ENCODE measurements at places on chromosomes 4 and X. TPM values are rescaled to one million over a fixed set of nuclear protein-coding genes. Genes with fewer than 3 reads are reported as not detected.

DNA sequence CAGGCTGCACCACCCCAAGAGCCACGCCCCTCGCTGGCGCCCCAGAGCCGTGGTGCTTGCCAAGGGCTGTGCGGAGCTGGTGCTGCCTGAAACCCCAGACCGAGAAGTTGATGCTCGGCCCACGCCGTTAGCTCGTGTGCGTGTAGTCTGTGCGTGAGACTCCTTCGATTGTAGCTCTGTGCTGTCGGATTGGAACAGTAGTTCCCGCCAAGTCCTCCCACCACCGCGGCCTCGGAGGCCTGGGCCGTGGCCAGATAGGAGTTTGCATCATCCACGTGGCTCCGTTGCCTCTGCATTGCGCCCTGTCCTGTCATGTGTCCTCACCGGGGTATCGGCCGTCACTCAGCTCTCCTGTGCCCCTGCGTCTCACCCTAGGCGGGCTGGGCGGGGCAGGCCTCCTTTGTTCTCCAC is 24.2 kb downstream of the TNIP2 start:
- peak overlapping the region; percentile 35 for H3K27ac ChIP-seq
- no peak for DNase-seq
- H3K27me3 ChIP-seq = no peaks in the 10 kb centered on the region
- H3K4me3 ChIP-seq = no peak overlapping the region
- peaks cover 21% of the 10 kb centered on the region for H3K36me3 ChIP-seq
- peaks cover 12% of the 10 kb centered on the region for H3K4me1 ChIP-seq

- peaks cover 17% of the 10 kb centered on the region for H3K27me3 ChIP-seq
- DNase-seq = peak; percentile 16
- H3K4me3 ChIP-seq = no peak overlapping the region
- H3K36me3 ChIP-seq = peaks cover 5% of the 10 kb centered on the region
- H3K4me1 ChIP-seq = no peaks in the 10 kb centered on the region
These were observed 27.2 kb upstream of the SEC24B start for GRCh38 chr4:109406337-109406931.

- no peaks in the 10 kb centered on the region for H3K27me3 ChIP-seq
- no peaks in the 10 kb centered on the region for H3K36me3 ChIP-seq
- H3K4me3 ChIP-seq = no peak overlapping the region
- no peak for DNase-seq
- H3K27ac ChIP-seq = no peak overlapping the region
These were observed 172.2 kb upstream of the TLL1 start for GRCh38 chr4:165700855-165701254.

DNA sequence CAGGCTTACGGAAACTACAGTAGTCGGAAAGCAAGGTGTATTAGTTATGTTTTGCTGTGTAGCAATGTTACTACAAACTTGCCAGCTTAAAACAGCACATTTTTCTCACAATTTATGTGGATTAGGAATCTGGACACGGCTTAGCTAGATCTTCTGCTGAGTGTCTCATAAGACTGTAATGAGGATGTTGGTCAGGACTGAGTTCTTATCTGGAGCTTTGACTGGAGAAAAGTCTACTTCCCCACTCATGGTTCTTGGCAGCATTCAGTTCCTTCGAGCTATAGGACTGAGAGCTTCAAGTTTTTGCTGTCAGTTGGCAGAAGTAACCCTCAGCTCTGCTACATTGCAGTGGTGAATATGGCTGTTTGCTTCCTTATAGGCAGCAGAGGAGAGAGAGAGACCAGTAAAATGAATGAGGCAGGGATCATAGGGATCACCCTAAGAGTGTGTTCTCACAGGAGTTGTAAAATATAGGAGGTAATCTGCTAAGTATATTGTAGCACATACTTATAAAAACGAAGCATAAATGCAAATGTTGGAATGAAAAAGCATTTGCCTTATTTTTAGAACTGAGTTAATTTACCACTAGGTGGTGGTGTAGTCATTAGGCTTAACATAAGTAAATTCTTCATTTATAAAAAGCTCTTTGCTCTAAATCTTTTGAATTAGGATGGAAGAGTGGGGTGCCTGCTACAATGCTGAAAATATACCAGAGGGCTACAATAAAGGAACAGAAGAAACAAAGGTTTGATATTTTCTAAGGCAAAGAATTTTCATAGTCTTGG is 38.6 kb downstream of the ALG13 start:
- no peaks in the 10 kb centered on the region for H3K4me1 ChIP-seq
- H3K27me3 ChIP-seq = no peaks in the 10 kb centered on the region
- no peak overlapping the region for H3K4me3 ChIP-seq
- no peaks in the 10 kb centered on the region for H3K36me3 ChIP-seq
- peak overlapping the region; percentile 5 for H3K27ac ChIP-seq
- no peak for DNase-seq

GRCh38 chrX:140503714-140504351 is 1.0 kb downstream of the SOX3 start:
- H3K4me1 ChIP-seq = no peaks in the 10 kb centered on the region
- H3K36me3 ChIP-seq = no peaks in the 10 kb centered on the region
- DNase-seq = no peak
- no peak overlapping the region for H3K27ac ChIP-seq
- H3K4me3 ChIP-seq = no peak overlapping the region

DNA sequence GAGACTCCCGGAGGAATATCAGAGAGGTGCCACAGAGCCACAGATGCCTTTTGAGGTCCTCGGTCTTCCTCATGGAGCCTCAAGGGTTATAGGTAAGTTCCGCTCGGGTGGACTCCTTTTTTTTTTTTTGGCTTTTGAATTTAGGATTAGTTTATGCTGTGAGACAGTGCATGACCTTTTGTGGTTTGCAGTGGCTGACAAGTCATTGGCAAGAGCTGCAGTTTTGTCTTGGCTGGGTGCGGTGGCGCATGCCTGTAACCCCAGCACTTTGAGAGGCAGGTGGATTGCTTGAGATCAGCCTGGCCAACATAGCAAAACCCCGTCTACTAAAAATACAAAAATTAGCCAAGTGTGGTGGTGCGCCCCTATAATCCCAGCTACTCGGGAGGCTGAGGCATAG is 4.5 kb upstream of the GRSF1 start:
- peak overlapping the region; percentile 67 for H3K27ac ChIP-seq
- H3K4me1 ChIP-seq = peaks cover 21% of the 10 kb centered on the region
- DNase-seq = peak; percentile 43
- H3K27me3 ChIP-seq = no peaks in the 10 kb centered on the region
- no peaks in the 10 kb centered on the region for H3K36me3 ChIP-seq
- peak overlapping the region; percentile 50 for H3K4me3 ChIP-seq

DNA sequence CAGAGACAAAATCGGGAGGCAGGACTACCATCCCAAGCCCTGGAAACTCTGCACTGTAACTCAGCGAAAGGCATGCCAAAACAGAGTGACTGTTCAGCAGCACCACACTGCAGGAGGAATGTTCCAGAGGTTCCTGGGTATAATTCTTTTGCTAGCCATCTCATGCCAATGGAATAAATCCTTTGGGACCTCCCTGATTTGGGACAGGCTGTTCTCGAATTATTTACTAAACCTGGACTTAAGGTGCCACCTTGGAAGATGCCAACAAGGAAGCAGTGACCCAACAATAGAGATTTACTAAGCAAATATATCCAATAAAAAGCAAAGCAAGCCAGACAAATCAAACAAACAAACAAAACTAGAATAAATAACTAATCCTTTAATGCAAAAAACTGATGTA is 9.3 kb downstream of the AADAT start:
- peaks cover 9% of the 10 kb centered on the region for H3K27me3 ChIP-seq
- no peak for DNase-seq
- no peak overlapping the region for H3K27ac ChIP-seq
- no peaks in the 10 kb centered on the region for H3K4me1 ChIP-seq
- no peak overlapping the region for H3K4me3 ChIP-seq

DNA sequence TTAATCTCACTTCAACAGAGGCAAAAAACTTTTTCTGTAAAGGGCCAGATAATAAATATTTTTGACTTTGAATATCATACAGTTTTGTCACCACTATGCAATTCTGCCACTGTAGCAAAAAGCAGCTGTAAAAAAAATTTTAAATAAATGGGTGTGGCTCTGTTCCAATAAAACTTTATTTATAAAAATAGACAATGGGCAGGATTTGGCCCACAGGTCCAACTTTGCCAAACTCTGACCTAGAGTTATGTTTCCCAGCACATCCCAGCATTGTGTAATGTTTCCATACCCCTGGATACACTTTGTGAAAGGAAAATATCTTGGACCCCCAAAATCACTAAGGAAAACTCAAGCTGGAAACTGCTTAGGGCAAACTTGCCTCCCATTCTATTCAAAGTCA is 94.9 kb upstream of the USP38 start:
- no peak for DNase-seq
- peaks cover 4% of the 10 kb centered on the region for H3K27me3 ChIP-seq
- no peak overlapping the region for H3K4me3 ChIP-seq
- no peak overlapping the region for H3K27ac ChIP-seq

- no peak overlapping the region for H3K4me3 ChIP-seq
- H3K27ac ChIP-seq = no peak overlapping the region
- peak; percentile 7 for DNase-seq
- H3K4me1 ChIP-seq = peaks cover 2% of the 10 kb centered on the region
These were observed 50.0 kb downstream of the COX18 start for GRCh38 chr4:73019462-73020047.

- H3K27me3 ChIP-seq = no peaks in the 10 kb centered on the region
- H3K36me3 ChIP-seq = peaks cover 4% of the 10 kb centered on the region
- no peak for DNase-seq
- no peaks in the 10 kb centered on the region for H3K4me1 ChIP-seq
- no peak overlapping the region for H3K4me3 ChIP-seq
These were observed 88.2 kb downstream of the ABCB7 start for GRCh38 chrX:75067931-75068330.

- no peaks in the 10 kb centered on the region for H3K4me1 ChIP-seq
- no peaks in the 10 kb centered on the region for H3K27me3 ChIP-seq
- no peak for DNase-seq
- H3K36me3 ChIP-seq = no peaks in the 10 kb centered on the region
- H3K4me3 ChIP-seq = no peak overlapping the region
These were observed 80.8 kb upstream of the RPS6KA3 start for GRCh38 chrX:20347481-20347880.

DNA sequence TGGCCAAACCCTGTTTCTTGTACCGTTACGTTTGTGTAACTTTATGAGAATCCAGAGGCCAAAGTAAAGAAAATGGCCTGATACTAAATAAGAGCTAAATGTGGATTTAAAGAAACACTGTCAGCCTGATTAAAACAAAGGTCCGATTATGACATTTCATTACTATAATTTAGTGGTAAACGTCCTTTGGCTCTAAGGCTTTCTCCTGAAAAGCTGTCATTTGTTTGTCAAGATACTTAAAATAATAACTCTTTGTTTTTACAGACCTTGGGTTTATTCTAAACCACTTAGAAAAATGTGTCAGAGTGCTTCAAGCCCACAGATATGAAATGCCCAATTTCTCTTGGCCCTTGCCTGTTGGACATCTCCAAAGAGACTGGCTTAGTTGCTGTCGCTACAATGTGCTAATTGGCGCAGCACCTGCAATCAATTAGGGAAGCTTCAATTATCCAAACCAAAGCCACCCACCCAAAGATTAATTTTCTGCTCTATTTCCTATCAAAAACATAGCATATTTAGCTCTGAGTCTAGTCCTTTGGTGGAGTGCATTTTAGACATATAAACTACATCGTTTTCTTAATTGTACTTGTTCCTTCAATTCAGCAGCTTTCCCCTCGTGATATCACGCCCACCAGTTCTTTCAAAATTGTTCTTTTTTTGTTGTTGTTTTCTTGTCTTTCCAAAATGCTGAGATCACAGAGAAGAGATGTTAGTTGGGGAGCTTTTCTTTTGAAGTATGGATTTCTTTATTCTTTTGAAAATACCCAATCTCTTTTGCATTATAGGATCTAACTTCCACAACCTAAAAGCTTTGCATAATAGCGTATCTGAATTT is 13.6 kb downstream of the SMIM20 start:
- H3K4me1 ChIP-seq = peaks cover 9% of the 10 kb centered on the region
- H3K36me3 ChIP-seq = no peaks in the 10 kb centered on the region
- no peak for DNase-seq
- no peak overlapping the region for H3K27ac ChIP-seq
- H3K27me3 ChIP-seq = no peaks in the 10 kb centered on the region
- H3K4me3 ChIP-seq = no peak overlapping the region

- peaks cover 3% of the 10 kb centered on the region for H3K27me3 ChIP-seq
- DNase-seq = no peak
- no peak overlapping the region for H3K4me3 ChIP-seq
- H3K36me3 ChIP-seq = no peaks in the 10 kb centered on the region
- H3K4me1 ChIP-seq = no peaks in the 10 kb centered on the region
These were observed 43.9 kb upstream of the FGFBP2 start for GRCh38 chr4:16006771-16007446.

DNA sequence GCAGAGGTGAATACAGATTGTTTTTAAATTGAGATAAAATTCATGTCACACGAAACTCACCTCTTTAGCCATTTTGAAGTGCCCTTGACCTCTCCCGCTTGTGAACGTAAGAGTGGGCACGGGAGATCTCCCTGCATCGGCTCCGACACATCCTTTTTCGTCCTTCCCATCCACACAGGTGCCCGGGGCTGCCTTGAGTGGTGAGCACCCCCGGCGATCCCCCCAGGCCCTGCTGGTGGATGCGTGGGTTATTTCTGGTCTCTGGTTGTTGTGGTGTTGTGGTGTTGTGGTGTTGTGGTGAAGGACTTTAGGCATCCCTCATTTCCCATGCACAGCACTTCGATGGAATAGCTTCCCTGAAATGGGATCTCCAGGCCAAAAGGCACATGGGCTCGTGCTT is 46.1 kb downstream of the PSAPL1 start:
- H3K4me1 ChIP-seq = no peaks in the 10 kb centered on the region
- H3K4me3 ChIP-seq = no peak overlapping the region
- no peaks in the 10 kb centered on the region for H3K36me3 ChIP-seq
- no peak for DNase-seq
- no peaks in the 10 kb centered on the region for H3K27me3 ChIP-seq

DNA sequence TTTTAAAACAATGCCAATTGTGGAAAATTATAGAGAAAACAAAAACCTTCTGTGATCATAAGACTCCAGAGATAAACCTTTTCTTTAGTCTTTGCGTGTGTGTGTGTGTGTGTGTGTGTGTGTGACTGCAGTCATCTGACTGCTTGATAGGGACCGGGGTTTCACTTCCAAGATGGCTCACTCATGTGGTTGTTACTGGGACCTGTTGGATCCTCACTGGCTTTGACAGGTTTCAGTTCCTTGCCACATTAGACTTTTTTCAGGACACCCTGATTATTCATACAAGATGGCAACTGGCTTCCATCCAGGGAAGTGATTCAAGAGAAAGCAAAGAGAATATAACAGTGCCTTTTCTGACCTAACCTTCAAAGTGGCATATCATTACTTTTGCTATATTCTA is 21.9 kb upstream of the MAD2L1 start:
- H3K36me3 ChIP-seq = peaks cover 10% of the 10 kb centered on the region
- no peak overlapping the region for H3K27ac ChIP-seq
- no peak overlapping the region for H3K4me3 ChIP-seq
- H3K27me3 ChIP-seq = peaks cover 27% of the 10 kb centered on the region

GLOD5 gene
- not detected for polyA plus RNA-seq

GASK1B gene
- polyA plus RNA-seq = 0.23 TPM

KCTD8 gene
- polyA plus RNA-seq = not detected

NLGN3 gene
- polyA plus RNA-seq = 0.09 TPM

ZNF630 gene
- polyA plus RNA-seq = 0.87 TPM

PF4V1 gene
- polyA plus RNA-seq = 4.6 TPM

PSAPL1 gene
- polyA plus RNA-seq = not detected

TDO2 gene
- polyA plus RNA-seq = not detected

Data from naive B cell (primary cell).